ENCODE measurements at places on chromosomes 2 and 18. TPM values are rescaled to one million over a fixed set of nuclear protein-coding genes. Genes with fewer than 3 reads are reported as not detected.

GRCh38 chr18:61362511-61362910 lies 29.3 kb downstream of the CDH20 start:
- H3K4me1 ChIP-seq: no peaks in the 10 kb centered on the region
- no peak overlapping the region for H3K4me3 ChIP-seq
- no peaks in the 10 kb centered on the region for H3K36me3 ChIP-seq
- no peak for DNase-seq
- no peak overlapping the region for H3K27ac ChIP-seq

- no peaks in the 10 kb centered on the region for H3K4me1 ChIP-seq
Measured at GRCh38 chr2:167318581-167318980, 430.3 kb downstream of the XIRP2 start.

- no peaks in the 10 kb centered on the region for H3K36me3 ChIP-seq
- no peaks in the 10 kb centered on the region for H3K27me3 ChIP-seq
- no peak overlapping the region for H3K27ac ChIP-seq
- DNase-seq: no peak
Measured at GRCh38 chr18:75691483-75691882, 264.0 kb upstream of the SMIM21 start.

DNA sequence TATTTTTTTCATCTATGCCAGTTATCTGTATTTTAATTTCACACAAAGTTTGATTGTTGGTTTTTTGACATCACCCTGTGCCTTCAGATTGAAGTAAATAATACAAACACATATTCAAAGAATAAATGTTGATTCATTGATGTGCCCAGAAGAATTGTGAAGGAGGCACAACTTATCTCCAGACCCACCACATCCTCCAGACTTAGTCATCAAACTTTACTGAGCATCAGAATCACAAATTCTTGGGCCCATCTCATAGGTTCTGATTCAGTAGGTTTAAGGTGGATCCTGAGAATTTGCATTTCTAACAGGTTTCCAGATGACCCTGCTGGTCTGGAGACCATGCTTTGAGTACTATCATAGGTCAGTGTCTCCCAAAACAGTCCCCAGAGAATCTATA lies 82.8 kb upstream of the PIK3C3 start:
- no peaks in the 10 kb centered on the region for H3K27me3 ChIP-seq
- H3K4me1 ChIP-seq: no peaks in the 10 kb centered on the region
- H3K36me3 ChIP-seq: no peaks in the 10 kb centered on the region
- no peak for DNase-seq
- no peak overlapping the region for H3K4me3 ChIP-seq

TRAPPC12 gene
- total RNA-seq: 139 TPM

FAM110C gene
- 0.66 TPM for total RNA-seq

GCKR gene
- not detected for total RNA-seq

SKA1 gene
- not detected for total RNA-seq
